NCI-H2171 treated with DMSO at 0.1 percent for 48 hours (cell line): ENCODE measurements at places on chromosomes 1 and 21.

- DNase-seq: no peak
Observed at GRCh38 chr1:16076031-16076864, 2.8 kb upstream of the FAM131C start.

DNA sequence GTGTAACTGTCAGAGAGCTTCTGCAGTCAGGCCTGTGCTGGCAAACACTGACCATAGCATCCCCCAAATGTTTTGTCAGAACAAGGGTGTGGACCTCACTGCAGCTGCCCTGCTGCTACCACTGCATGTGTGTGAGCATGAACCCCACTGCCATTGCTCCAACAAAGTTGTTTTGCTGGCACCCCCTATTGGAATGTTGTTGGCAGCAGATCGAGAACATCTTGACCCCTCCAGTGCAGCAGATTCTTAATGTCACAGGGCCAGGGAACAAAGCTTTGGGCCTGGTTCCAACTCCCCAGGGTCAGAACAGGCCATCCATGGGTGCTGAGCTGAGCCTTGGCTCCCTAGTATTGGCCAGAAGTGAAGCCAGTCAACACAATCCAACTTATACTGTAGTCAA lies 1537.4 kb downstream of the NCAM2 start:
- DNase-seq: no peak

- DNase-seq: no peak
Observed at GRCh38 chr1:212930986-212931678, 19.2 kb upstream of the VASH2 start.

- DNase-seq: no peak
Observed at GRCh38 chr1:230641346-230641745, 935 bp upstream of the COG2 start.

DNA sequence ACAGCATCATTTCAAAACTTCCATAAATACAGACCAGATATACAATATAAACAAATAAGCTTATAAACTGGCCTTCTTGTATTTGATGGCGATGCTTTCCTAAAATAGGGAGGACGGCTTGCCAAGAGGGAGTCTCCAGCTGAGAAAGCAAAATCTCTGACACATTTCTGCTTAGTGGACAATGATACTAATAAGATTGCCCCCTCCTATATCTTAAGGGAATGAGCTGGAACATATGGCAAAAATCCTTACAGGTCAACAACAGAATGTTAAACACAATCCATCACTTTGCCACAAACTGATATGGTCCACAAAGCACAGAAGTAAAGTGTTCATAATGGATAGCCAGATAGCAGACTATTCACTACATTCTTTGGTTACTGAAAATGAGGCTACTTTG lies 7.1 kb upstream of the GADD45A start:
- DNase-seq: no peak

GRCh38 chr1:108511764-108512163 lies 48.1 kb upstream of the EEIG2 start:
- DNase-seq: no peak

- no peak for DNase-seq
Observed at GRCh38 chr1:178645808-178646200, 79.2 kb upstream of the RALGPS2 start.

- DNase-seq: no peak
Observed at GRCh38 chr1:37989361-37989930, 376 bp downstream of the SF3A3 start.

DNA sequence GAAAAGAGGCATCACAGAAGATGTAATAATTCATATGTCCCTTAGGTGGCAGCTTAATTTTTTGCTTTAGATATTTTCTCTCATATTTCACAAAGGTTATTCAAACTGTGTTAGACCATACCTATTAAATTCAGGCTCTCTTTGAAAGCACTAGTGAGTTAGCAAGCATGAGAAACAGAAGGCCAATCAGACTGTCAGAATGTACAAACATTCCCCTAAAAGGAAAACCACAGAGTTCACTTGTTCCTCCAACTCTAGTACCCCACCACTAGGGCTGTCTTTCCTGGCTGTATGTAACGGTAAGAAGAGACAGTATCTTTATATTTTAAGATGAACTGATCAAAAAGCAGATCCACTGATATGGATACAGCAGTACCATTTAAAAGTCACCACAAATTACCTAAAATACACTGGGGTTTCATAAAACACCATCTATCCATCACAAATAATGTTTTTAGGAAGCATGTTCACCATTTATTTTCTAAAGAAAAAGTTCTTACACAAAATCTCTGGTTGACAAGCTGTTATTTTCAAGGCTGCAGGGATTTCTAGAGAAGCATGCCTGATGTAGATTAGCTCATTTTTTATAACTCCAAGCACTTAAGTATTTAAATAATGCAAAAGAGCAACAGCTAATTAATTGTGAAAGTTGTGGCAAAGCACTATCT lies 1.8 kb downstream of the ARPC5 start:
- DNase-seq: peak; percentile 84

DNA sequence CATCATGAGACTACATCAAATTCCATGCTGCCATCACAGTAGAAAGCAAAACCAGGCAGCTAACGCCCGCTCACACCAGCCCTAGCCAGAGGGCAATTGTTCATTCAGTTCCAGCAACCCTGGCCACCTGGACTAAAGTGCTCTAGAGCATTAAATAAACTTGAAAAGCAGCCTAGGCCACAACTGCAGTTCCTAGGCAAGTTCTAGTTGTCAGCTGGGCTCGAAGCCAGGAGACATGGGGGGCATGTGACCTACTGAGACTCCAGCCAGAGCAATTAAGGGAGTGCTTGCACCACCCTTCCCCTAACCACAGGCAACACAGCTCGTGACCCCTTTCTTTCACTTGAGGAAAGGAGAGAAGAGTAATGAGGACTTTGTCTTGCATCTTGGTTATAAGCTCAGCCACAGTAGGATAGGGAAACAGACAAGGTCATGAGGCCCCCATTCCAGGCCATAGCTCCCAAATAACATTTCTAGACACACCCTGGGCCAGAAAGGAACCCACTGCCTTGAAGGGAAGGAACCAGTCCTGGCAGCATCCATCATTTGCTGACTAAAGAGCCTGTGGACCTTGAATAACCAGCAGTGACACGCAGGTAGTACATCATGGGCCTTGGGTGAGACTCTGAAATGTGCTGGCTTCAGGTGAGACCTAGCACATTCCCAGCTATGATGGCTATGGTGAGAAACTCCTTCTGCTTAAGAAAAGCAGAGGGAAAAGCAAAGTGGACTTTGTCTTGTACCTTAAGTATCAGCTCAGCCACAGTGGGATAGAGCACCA lies 77.0 kb downstream of the ZZZ3 start:
- DNase-seq: no peak

- DNase-seq: no peak
Observed at GRCh38 chr1:73343947-73344346, 854.0 kb downstream of the LRRIQ3 start.

GRCh38 chr1:25109531-25109951 lies 122.8 kb downstream of the SYF2 start:
- DNase-seq: no peak

DNA sequence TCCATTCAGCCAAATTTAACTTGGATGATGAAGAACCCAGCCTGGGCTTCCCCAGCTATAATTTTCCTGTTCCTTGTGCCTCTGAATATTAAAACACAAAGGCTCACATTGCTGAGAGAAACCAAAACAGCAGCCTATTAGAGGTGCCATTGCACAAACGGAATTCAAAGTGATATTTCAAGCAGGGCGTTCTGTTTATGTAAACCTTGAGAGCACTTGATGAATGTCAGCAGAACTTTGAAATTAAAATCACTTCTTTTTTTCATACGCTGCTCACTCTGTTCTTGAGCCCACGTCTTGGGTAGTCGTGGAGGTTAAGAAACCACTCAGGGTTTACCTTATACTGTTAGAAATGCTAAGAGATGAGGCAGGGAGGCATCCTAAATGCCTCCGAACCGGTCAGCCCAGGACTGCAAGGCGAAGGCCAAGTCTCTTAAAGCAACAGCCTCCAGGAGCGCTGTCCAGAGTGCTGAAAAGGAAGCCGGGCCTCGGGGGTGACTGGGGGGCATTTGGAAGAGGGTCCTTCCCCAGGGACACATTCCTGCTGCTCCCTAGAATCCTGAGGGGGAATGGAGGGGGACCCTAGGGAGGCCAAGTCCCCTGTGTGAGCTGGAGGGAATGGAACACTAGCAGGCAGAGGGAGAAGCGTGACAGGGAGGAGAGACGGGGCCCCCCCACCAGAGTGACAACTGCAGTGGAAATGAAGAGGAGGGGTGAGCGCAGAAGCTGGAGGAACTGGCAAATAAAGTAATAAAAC lies 154.8 kb upstream of the VAMP3 start:
- DNase-seq: no peak

- no peak for DNase-seq
Observed at GRCh38 chr1:30824736-30825429, 67.3 kb upstream of the LAPTM5 start.

DNA sequence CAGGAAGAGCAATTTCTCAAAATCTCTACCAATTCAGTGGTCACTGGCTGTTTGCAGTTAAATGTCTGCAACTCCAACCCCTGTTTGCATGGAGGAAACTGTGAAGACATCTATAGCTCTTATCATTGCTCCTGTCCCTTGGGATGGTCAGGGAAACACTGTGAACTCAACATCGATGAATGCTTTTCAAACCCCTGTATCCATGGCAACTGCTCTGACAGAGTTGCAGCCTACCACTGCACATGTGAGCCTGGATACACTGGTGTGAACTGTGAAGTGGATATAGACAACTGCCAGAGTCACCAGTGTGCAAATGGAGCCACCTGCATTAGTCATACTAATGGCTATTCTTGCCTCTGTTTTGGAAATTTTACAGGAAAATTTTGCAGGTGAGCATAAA lies 167.2 kb downstream of the CRB1 start:
- DNase-seq: no peak

GRCh38 chr1:112869895-112870294 lies 86.1 kb downstream of the SLC16A1 start:
- DNase-seq: no peak

GRCh38 chr1:152141971-152142584 lies 16.9 kb downstream of the RPTN start:
- peak; percentile 51 for DNase-seq
